ENCODE measurements at places on chromosomes 2 and 18.

DNA sequence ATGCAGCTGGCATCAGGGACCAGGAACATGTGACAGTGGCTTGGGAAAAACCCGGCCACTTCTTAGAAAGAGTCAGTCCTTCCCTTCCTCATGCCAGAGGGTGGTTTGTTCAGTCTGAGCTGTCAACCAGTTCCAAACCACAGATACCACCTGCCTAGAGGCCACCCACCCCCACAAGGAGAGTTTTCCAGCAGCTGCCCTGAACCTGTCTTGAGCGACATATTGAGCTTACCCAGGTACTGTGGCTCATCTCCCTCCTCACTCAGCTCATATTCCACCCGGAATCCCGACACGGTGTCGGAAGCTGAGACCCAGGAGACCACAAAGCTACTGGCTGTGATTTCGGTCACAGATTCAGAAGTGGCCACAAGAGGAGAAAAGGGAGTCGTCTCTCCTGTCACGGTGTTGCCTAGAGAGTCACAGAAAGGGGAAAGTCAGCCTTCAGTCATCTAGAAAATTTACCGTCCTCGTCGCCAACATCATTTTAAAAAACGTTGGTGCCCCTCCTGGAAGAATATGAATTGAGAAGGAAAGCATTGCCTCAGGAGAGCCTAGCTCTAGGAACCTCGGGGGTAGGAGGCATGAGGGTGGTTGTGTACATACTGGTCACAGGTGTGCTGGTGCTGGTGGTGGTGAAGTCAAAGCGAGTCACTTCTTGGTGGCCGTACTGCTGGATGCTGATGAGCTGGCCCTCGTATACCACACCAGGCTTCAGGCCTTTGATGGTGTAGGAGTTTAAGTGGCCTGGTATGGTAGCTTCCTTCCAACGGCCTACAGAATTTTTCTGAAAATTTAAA lies 26.3 kb downstream of the FN1 start:
- no peak for DNase-seq

GRCh38 chr2:182890305-182890704 lies 23.9 kb upstream of the FRZB start:
- no peak for DNase-seq

DNA sequence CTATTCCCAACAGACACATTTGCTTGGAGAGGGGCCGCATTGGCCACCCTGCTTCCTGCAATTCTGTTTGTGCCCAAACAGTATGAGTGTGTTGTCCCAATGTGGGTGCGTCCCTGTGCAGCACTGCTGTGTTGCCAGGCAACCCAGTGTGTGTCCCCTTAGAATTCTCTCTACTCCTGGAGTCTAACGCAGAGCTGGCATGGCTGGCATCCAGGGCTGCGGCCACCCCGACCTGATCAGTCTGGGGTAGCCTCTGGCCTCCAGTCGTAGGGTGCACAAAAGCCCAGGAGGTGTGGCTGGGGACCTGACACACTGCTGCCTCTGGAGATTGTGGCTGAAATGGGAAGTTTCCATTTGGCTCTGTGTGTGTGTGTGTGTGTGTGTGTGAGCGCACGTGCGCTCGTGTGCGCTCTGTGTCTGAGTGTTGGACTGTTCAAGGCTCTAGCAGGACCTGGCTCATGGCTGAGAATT lies 48.0 kb downstream of the TEX44 start:
- DNase-seq, result no peak

DNA sequence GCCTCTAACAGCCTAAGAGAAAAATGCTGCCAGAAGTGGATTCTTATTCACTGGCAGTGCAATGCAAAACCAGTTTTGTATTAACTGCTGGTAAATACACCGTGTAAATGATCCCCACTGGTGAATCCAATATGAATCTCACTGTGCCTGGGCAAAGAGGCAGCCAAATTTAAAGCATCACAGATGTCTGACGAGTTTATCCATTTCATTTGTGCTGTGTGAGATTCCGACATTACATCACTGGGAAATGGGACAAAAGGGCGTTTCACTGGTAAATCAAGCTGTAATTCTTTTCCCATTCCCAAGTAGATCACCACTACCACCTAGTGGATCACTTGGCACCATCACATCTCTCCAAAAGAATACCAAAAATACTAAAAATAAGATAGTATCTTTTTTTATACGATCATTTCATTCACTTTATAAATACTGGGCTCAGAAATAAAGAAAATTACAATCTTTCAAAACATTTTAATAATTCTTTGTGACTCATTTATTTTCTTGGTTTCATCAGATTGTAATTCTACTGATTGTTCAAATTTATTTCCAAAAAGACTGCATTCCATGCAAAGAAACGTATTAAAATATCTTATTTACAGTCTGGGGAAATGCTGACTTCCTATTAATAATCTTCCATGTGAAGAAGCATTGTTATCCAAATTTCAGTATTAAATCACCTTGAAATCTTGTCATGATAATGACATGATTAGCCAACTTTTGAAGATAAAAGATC lies 125.6 kb downstream of the GRB14 start:
- no peak for DNase-seq

DNA sequence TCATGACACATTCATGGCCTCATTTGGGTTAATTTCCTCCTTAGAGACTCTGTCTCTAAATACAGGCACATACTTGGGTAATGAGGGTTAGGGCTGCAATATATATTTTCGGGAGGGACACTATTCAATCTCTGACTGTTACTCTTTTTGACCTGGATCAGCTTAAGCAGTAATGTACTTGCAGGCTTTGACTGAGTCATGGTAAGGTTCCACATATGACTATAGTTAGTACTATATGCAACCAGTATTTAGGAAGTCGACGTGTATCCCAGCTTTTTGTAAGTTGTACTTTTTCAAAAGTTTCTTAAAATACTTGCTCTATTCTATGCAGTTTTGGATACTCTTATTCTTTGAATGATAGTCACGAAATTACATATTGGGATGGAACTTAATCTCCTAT lies 37.2 kb upstream of the CDH19 start:
- DNase-seq, result no peak

GRCh38 chr2:229627728-229628127 lies 86.6 kb downstream of the DNER start:
- no peak for DNase-seq

- DNase-seq, result no peak
Observed at GRCh38 chr18:60040971-60041370, 141.2 kb downstream of the PMAIP1 start.

GRCh38 chr2:67232936-67233335 lies 164.2 kb upstream of the ETAA1 start:
- no peak for DNase-seq

DNA sequence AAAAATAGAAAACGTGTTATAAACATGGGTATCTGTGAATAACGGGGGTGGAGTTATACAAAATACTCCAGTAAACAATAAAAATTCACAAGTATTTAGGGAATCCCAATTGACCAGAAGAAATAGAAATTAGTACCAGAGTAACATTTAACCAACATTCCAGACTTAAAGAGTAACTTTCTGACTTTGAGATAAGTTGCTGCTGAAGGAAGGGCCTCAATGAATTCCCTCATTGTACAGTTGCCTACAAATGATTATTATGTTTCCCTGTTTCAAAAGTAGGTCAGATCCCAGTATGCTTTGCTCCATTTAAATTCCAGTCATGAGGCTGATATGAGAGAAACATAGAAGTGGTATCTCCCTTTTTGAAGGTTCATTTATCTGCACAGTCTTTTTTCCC lies 88.3 kb upstream of the KCNH7 start:
- DNase-seq, result no peak

DNA sequence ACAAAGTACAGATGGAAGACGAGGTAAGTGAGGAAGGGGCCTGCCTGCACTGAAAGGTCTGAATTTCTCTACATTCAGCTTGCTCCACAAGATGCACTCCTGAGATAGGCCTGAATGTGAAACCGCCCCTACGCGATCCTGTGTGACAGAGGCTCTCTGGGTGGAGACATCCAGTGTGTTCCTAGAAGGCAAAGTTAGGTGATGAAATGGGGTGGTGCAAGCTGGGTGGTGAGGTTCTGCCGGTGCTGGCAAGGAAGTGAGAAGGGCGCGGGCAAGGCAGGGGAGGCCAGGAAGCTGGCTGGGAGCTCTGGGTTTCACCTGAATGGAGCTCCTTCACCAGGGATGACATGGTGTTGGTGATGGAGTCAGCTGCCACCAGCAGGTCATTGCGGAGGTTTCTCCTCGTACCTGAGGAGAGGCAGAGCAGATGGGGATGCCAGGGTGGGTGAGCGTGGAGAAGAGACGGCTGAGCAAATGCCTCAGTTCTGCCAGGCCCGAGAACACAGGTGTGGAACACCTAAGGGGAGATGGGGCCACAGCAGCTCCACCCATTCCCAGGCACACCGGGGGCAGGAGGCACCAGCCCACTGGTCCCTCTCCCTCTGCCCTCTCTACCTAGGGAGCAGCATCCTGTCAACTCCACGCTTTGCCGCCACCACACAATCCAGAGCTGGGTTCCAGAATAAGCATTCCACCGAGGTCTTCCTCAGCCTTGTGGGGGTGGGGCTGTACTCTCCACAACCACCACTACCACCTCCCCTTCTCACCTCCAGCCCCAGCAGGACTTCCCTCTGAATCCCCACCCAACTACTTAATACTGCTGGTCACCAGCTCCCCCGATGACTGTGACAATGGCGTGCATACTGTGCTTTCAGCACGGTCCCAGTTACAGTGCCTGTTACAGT lies 45.5 kb upstream of the DNMT3A start:
- DNase-seq, result no peak

- DNase-seq, result no peak
Observed at GRCh38 chr18:28112056-28112470, 64.9 kb downstream of the CDH2 start.

- no peak for DNase-seq
Observed at GRCh38 chr2:33784488-33784887, 185.4 kb upstream of the FAM98A start.
